AML-193 (cell line): ENCODE measurements at places on chromosomes 7 and 10.

DNA sequence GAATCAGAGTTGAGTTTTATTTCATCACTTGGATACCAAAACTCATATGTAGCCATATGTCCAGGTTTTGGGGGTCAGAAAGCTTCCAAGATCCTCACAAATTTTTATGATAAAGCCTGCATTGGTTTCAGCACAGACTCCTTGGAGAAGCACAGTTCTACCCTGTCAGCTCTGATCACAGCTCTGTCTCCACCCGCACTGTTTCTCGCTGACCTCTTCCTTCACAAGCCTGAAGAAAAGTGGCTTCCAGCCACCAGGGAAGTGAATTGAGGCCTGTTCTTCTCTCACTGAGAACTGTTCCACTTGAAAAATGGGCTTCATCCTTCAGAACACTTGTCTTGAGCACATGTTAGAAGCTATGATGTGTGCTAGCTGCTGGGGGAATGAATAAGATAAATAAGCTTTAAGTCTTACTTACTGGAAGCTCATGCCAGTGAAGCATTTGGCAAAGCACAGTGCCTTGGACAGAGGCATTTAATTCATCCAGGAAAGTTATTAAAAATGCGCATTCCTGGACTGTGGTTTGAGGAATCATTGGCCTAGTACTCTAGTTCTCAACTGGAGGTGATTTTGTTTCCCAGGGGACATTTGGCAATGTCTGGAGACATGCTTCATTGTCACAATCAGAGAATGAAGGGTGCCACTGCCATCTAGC, 133.6 kb downstream of the BMPER start:
- DNase-seq = no peak

DNA sequence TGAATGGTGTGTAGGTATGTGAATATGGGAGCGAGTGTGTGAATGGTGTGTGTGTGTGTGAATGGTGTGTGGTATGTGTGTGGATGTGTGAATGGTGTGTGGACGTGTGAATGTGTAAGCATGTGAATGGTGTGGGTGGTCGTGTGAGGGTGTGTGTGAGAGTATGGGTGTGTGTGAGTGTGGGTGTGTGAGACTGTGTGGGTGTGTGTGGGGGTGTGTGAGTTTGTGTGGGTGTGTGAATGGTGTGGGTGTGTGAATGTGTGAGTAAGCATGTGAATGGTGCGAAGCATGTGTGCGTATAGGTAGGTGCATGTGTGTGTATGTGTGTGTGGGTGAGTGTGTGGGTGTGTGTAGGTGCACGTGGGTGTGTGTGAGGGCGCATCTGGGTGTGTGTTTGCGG, 160.7 kb upstream of the COBL start:
- DNase-seq = no peak

GRCh38 chr7:36148422-36149065, 4.5 kb upstream of the EEPD1 start:
- DNase-seq = no peak

- DNase-seq = no peak
These were observed 102.7 kb downstream of the ZWINT start for GRCh38 chr10:56258378-56258777.

GRCh38 chr10:24730811-24731210, 7.1 kb upstream of the ARHGAP21 start:
- DNase-seq = no peak

DNA sequence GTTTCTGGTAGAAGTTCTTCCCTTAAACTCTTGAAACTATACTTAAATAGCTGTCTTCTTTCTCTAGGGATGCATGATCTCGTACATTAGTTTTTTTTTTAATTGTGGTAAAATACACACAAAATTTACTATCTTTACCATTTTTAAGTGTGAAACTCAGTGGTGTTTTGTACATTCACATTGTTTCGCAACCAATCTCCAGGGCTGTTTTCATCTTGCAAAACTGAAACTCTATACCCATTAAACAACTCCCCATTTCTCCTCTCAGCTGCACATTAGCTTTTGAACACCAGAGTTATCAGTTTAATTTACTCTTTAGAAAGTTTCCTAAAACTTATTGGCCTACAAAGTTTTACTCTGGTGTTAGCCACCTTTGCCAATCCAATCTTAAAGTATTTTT, 45.5 kb upstream of the PRKAR2B start:
- peak; percentile 31 for DNase-seq

DNA sequence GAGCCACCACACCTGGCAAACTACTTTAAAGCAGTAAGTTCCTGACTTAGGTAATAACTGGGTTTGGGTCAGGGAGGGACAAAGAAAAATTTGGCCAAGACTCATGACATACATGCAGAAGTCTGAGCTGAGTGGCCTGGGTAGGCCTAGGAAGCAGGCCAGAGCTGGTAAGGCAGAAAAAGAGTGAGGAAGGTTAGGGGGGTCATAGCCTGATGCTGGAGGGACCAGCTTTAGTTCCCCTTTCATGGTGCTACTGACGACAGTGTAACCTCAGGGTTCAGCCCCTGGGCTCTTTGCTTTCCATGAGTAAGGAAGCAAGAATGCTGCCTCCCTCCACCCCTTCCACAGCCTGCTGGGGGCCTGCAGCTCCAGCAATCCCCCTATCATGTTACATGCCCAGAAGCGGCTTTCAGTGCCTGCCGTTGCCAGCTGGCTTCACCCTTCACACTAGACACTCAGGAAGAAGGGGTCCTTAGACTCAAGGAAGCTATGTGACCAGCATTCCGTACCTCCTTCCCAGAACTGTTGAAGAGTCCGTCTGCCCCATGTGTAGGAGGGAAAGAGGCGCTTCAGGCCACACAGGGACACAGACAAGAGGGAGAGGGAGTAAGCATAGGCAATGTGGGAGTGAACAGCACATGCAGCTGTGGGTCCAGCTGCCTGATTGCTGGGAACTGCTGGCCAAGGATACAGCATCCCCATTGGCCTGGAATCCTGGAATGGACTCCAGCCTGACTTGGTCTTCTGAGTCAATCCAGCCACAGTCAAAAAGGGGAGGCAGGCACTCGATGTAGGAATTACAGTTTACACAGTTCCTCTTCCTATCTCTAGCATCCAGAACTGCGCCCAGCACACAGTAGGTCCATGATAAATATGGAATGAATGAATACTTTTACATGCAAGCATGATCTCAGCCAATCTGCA, 4.1 kb upstream of the PLAU start:
- DNase-seq = peak; percentile 45

DNA sequence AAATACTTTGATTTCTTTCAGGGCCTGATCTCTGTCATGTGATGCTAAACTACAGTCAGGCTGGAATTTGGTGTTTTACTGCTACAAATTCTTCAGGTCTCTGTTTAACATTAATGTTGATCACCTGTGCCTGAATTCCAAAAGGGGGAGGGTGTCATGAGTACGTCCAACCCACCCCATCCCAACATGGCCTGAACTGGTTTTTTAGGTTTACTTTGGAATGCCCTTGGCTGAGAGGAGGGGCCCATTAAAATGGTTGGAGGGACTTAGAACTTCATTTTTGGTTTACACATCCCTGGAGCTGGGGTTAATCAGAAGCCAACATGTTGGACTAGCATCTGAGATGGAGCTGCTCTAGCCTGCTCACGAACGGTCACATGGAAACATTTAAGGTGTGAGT, 60.8 kb upstream of the CFAP46 start:
- no peak for DNase-seq

- no peak for DNase-seq
These were observed 402.8 kb downstream of the DNAJB6 start for GRCh38 chr7:157739650-157740049.

- no peak for DNase-seq
These were observed 55.7 kb downstream of the IKZF1 start for GRCh38 chr7:50359995-50360925.

- DNase-seq = no peak
These were observed 106.7 kb downstream of the CYTH3 start for GRCh38 chr7:6165521-6166320.
